A549 (cell line): ENCODE measurements at places on chromosomes 6 and 20. TPM values are rescaled to one million over a fixed set of nuclear protein-coding genes. Genes with fewer than 3 reads are reported as not detected.

TCF15 gene
- polyA plus RNA-seq, result not detected in 3 replicates

SIRPB1 gene
- polyA plus RNA-seq, result 0.35 to 0.56 TPM (median 0.45 TPM) in 3 replicates

TINAG gene
- 0.04 to 0.16 TPM in 2 of 3 replicates, not detected in the other for polyA plus RNA-seq

LTB gene
- polyA plus RNA-seq, result 0.14 to 0.57 TPM (median 0.33 TPM) in 3 replicates

F13A1 gene
- not detected in 3 replicates for polyA plus RNA-seq

PDE7B gene
- 4.7 to 6.6 TPM (median 6.3 TPM) in 3 replicates for polyA plus RNA-seq

OTOR gene
- not detected in 3 replicates for polyA plus RNA-seq

E2F3 gene
- polyA plus RNA-seq, result 14.0 to 15.5 TPM (median 14.4 TPM) in 3 replicates

DNA sequence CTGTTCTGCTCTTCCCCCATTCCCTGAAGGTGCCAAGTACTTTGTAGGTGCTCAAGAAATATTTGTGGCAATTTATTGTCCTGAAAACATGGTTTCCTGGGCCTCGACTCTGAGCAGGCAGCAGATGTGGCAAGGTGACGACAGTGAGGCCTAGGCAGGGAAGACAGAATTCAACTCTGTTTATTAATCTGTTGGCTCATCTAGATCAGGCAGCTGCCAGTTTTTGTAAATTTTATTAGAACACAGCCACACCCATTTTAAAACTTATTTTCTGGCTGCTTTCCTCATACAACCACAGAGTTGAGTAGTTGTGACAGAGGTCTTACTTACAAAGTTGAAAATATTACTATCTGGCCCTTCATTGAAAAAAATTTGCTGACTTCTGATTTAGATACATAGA, 24.5 kb downstream of the MAPK14 start:
- DNase-seq, result no peak

DNA sequence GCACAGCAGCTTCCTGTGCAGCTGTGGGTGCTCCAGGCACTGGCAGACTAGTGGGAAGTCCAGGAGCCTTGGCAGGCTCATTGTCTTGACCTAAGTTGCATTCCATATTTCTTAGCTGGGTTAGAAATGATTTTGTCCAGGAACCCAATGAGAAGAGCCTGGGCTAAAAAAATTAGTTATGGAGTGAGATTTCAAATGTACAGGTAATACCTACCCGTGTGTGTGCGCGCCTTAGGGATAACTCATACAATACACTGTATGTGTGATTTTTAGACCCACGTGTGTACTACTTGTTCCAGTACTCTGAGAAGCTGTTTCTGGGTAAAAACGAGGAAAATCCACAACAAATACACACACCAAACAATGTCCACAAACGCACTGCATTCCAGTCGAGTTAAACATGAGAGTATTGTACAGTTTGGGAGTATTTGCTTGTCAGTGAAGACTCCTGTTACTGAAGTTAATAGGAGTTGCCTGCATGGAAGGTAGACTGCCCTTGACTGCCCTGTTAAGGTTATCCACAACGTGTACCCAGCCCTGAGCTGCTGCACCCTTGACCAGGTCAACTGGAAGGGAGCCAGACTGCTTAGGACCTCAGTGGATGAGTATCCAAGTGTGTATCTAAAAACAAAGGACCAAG, 1.4 kb downstream of the PAQR8 start:
- DNase-seq, result no peak

DNA sequence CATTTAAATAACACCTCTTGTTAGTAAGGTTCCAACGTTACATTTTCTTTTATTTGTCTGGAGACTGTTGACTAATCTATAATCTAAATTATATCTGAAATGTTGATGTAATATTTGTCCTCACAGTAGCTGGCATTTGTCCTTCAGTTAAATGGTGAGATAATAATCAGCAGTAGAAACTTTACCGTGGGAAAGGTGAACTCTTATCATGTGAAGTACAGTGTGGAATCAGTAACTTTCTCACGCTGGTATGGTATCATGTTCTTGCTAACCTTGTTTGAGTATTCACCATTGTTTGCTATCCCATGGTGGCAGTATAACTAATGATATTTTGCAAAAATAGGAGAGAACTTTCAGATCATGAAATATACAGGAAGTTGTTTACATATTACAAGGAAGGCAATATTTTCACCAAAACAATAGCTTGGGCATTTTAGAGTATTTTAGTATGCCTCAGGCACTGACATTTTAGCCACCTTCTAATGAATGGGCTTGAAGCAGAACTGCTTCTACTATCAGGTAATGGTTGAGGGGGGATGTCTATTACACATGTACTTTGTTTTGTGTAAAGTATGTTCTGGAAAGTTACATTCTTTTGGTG, 4.8 kb downstream of the GMNN start:
- DNase-seq, result no peak

- DNase-seq, result no peak
These were observed 13.0 kb downstream of the SLC35F1 start for GRCh38 chr6:117919775-117920729.

GRCh38 chr20:49214571-49214970, 4.6 kb upstream of the DDX27 start:
- DNase-seq, result no peak

DNA sequence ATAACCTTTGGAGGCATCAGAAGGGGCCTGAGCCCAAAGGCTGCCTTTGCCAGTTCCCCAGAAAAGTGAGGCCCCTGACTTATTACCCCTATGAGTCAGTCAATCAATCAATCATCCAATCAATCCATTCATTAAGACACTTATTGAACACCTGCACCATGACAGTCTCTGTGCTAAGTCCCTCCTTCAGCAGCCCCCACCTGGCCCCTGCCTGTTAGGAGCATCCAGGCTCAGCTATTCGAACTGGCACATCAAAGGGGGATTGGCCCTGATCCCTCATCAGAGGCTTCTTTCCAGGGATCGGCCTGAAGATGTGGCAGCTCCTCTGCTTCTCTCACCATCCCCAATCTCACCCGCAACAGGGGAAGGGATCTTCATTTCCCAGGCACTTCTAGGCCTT, 27.7 kb upstream of the VEGFA start:
- no peak for DNase-seq

- DNase-seq, result no peak
These were observed 231.7 kb downstream of the TAF4 start for GRCh38 chr20:61833807-61834610.

DNA sequence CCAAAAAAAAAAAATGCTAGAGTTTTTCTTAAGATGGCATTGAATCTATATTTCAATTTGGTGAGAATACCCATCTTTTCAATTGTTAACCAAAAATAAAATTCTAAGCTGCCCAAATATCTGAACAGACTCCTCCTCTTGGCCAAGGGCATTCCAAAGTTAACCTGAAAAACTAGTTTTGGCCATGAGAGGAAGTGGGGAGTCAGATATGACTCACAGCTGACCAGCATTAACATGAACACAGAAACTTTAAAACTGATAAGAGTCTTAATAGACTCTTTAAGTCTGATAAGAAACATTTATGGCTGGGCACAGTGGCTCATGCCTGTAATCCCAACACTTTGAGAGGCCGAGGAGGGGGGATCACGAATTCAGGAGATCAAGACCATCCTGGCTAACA, 171.3 kb downstream of the FAXC start:
- DNase-seq, result no peak

DNA sequence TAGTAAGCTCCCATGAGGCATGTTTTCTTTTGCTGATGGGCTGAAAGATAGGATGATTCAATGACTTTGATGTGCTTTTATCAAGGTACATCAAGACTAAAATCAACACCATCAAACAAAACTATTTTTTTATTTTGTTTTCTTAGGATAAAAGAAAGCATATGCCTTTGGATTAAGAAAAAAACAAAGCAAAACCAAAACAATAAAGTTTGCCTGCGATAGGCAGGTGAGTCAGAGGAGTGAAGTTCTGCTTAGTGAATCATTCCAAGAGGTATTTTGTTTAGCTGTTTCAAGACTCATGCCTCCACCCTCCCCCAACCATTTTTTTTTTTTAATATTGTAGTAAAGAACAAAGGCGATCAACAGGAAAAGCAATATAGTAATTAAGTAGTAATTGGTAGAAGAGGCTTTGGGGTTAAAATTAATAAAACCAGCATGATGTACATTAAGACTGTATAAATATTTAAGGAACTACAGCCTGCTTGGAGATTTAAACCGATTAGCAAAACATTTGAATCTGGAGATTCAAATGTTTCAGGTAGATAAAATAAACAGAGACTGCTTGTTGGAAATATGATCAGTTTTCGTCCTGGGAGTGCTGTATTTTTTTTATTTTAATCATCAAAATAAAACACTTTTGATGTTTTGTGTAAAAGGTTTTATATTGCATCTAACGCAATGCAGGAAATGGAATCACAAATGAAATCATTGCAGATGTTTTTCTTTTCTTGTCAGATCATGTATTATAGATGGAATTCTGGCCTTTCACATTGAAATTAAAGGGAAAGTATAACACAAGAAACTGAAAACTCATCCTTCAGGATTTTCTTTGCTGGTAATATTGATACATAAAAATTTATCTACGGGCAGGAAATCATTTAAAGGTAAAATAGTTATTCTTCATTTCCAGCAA, 482.3 kb upstream of the MANEA start:
- peak; percentile 24 for DNase-seq

DNA sequence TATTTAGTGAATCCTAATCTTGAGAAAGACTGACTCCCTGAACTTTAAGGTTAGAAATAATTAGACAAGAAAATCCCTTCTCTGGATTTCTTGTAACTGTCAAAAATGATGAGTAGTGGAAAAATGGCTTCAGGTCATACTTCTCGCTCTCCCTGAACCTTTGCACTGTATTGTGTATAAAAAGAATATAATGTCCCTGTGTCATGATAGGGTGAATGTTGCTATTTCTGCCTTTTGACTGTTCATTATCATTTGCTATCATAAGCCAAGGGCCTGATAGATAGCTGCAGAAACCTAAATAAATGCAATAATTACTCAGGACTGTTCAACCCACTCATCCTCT, 39.3 kb downstream of the ALDH8A1 start:
- no peak for DNase-seq

- DNase-seq, result no peak
These were observed 91.8 kb upstream of the SNX9 start for GRCh38 chr6:157731221-157731620.

- peak; percentile 65 for DNase-seq
These were observed 15.0 kb downstream of the OR2B3 start for GRCh38 chr6:29071831-29072723.

- DNase-seq, result no peak
These were observed at the start of gene FNDC11 for GRCh38 chr20:63553933-63554290. Gene FNDC11, plus strand, starts transcription at chr20:63554159. Its CDS starts 1,505 bp downstream, at chr20:63555664.

- DNase-seq, result no peak
These were observed 772.8 kb upstream of the GJE1 start for GRCh38 chr6:141359953-141360352.

DNA sequence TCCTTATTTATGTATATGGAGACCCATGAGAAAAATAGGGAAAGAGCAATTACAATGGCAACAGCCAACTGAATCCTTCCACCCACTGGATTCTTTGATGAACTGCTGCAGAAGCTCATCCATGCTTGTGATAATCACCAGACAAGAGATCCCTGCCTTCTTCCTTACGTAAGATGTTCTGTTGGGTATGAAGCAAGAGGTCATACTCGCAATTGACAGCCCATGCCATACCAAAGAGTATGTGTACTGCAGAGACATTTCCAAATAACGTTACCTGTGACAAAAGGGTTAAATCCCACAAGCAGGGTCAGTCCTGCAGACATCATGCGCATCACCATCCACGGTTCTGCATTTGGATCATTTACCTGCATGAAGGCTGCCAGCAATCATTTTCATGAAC, 27.8 kb downstream of the ELOVL5 start:
- peak; percentile 7 for DNase-seq

DNA sequence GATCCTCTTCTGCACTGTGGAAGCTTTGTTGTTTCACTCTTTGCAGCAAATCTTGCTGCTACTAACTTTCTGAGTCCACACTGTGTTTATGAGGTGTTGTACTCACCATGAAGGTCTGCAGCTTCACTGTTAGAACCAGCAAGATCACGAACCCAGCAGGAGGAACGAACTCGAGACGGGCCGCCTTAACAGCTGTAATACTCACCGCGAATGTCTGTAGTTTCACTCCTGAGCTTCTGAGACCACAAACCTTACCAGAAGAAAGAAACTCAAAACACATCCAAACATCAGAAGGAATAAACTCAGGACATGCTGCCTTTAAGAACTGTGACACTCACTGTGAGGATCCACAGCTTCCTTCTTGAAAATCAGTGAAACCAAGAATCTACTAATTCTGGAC, 48.1 kb upstream of the MBOAT1 start:
- DNase-seq, result no peak

DNA sequence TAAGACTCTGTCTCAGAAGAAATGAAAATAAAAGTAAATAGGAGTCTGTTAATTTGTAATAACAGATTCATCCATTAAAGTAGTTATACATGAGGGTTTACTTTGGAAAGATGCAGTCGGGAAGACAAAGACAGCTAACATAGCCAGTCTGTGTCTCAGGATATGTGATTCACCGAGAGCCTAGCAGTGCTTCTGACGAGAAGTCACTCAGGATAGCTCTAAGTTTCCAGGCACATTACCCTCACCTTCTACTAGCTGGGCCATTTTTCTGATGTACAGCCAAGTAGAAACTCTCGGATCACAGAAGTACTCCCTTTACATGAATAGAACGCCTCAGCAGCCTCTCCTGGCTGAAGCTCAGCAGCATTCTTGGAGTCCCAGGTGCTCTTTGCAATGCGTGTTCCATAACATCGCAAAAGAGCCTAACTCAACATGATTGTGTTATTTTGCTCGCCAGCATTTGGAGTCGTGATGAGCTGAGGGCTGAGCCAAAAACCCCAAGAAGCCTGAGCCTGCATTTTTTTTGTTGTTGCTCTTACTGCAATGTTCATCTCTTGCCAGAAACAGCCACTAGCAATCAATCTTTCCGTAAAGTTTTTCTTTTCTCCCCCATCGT, 22.4 kb upstream of the TASP1 start:
- no peak for DNase-seq

GRCh38 chr6:118578617-118579016, 30.5 kb downstream of the PLN start:
- no peak for DNase-seq

DNA sequence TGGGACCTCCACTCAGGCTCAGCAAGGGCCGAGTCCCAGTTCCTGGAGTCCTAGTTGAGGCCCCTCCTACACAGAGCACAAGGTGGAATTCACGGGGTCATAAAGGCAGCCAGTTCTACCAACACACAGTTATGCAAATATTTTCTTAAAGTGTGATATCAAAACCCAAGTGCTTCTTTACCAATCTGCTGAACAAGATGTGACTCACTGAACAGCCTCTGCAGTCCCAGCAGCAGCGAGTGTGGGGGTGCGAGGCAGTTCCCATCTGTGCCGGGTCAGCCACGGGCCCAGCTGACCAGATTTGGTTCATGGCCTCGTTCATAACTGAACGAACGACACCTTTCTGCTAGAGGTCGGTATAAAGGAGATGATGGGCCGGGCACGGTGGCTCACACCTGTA, 4.5 kb upstream of the TCEA2 start:
- DNase-seq, result no peak

DNA sequence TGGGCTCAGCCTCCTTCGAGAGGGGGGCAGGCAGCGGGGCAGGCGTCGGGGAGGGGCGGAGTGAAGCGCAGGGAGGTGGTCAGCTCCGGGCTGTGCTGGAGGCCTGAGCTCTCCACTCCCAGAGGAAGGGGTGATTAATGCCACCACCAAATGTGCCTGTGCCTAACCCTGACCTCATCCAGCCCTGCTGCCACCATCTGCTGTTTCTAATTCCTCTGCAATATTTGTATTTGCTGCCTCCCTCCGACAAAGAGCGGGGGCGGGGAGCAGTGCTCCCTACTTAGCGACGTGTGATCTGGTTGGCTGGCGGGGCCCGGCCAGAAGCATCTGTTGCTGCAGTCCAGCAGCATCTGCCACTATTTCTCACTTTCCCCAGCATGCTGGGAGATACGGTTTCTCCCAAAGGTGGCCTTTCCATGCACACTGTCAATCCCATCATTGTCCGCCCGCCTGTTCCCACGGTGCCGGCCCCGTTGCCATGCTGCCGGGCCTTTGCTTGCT, 47.0 kb downstream of the DLL1 start:
- no peak for DNase-seq
